Activated CD4-positive, alpha-beta T cell treated with anti-CD3 and anti-CD28 coated beads, Interleukin-2, amount 50 U/mL, for 48 hours (primary cell): ENCODE measurements at places on chromosomes 7 and 10.

GRCh38 chr10:70457759-70458305 lies 16.4 kb upstream of the NODAL start:
- no peak for DNase-seq

DNA sequence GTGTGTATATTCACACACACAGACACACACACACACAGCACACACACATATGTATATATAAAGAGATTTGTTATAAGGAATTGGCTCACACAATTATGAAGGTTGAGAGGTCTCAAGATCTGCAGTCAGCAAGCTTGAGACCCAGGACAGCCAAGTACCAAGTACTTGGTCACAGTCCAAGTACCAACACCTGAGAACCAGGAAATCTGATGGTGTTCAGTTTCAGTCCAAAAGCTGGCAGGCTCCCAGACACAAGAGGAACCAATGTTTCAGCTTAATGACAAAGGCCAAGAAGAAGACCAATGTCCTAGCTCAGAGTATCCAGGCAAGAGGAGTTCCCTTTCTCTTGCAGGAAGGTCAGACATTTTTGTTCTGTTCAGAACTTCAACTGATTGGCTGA lies 780.2 kb downstream of the MAGI2 start:
- DNase-seq = no peak

GRCh38 chr10:10845826-10846503 lies 171.7 kb upstream of the CELF2 start:
- no peak for DNase-seq

GRCh38 chr7:55521512-55521911 lies 50.8 kb downstream of the VOPP1 start:
- DNase-seq = no peak

GRCh38 chr10:58996063-58996462 lies 180.4 kb upstream of the PHYHIPL start:
- DNase-seq = no peak

GRCh38 chr7:147498081-147498480 lies 1092.5 kb upstream of the C7orf33 start:
- no peak for DNase-seq

GRCh38 chr10:126262233-126262838 lies 125.9 kb downstream of the ADAM12 start:
- DNase-seq = no peak

DNA sequence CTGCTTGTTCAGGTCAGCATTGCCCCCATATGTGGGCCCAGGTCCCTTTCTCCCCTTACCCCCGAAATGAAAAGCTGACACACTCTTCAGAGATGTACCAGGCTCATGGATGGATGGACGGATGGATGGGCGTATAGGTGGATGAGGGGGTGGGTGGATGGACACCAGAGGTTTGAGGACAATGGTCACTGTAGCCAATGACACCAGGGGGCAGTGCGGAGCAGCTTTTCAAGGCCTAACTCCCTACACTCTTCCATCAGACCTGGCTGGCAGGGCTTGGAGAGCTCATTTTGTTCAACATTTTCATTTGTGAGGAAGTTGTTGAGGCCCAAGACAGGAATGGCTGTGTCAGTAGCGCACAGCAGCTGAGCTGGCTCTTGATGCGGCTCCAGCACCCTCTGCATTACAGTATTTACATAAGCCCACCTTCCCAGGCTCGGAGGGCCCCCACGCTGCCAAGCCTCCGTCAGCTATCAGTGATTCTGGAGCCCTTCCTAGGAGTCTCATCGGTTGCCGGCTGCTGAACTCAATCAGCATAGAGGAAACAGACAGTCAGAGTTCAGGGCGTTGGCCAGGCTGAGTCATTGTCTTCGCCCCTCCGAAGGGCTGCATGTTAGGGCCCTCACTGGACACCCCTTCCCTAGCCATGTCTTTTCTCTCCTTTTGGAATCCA lies 11.6 kb upstream of the FFAR4 start:
- peak; percentile 67 for DNase-seq

GRCh38 chr10:36362257-36362656 lies 720.2 kb upstream of the FZD8 start:
- DNase-seq = no peak
